ENCODE measurements at places on chromosomes 3 and 15.

DNA sequence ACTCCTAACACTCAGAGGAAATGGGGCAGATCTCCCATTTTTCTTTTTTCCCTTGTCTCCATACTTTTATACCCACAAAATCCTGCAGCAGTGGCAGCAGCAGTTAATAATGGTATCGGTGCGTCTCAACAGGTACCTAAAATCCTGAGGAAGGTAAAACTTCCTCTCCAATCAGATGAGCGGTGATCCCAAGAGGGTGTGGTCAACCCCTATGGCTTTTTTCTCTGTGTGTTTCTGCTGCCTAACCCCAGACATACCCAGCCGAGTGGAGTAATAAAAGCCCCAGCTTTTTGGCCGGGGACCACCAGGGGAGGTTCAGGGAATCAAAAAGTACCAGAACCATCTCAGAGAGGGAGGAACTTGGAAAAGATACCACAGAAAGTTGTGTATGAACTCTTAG, 9.1 kb downstream of the GK5 start:
- no peak for DNase-seq

GRCh38 chr3:181687731-181688130, 24.0 kb upstream of the SOX2 start:
- no peak for DNase-seq

DNA sequence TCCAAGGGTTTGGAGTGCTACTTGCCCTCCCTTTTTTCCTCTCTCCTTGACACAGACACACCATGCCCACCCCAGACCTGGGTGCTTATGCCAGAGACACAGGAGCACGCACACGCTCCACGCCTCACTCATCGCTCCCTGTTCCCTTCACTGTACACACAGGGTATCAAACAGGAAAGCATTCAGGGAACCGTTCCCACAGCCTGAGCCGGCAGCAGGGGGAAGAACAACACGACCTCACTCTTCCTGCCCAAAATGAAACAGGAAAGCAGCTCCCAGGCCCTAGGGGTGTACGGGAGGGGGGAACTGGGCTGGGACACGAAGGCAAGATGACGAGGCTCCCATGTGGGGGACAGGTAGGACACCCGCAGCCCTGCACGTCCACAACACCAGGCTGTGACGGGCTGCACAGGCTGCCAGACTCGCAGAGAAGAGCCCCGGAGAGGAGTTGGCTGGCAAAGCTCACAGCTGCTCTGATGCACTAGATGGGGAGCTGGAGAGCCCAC, 11.2 kb downstream of the DLL4 start:
- no peak for DNase-seq

GRCh38 chr3:34150992-34151391, 352.6 kb downstream of the PDCD6IP start:
- no peak for DNase-seq
